ENCODE measurements at places on chromosomes 2 and 18.

DNA sequence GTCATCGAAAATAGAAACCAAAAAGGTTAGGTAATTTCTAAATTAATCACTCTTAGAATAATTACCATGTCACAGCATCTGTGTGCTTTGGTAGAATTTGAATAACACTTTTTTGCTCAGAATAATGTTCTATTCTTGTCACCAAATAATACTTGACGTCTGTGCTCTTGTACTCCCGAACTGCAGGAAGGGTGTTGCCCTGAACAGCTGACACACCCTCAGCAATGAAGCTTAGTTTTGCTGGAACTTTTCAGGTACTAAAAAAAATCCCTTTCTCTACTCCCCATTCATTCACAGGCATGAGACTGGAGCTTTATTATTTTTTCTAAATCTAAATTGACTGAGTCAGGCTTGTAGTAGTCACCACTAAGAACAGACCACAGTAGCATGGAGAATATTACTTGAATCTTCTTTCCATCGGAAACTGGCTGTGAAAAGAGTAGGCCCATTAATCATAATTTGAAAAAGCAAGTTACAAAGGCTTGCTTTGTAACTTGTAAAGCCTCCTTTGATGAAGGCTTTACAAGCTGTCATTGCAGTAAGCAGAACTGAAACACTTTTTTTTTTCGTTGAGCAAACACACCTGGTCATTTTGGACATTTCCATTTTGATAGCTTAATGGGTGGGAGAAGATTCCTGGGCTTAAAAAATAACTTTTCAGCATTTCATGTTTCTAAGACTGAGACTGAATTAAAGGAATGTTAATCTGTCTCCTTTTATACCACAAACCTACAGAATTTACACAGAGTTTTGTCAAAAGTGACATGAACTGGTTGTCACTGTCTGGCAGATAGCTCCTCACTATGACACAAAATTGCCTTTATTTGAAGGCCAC is 70.3 kb upstream of the PELI1 start:
- DNase-seq: no peak

- DNase-seq: no peak
Measured at GRCh38 chr2:212686285-212686895, 147.8 kb upstream of the ERBB4 start.

GRCh38 chr18:54776282-54776977 is 51.8 kb upstream of the RAB27B start:
- no peak for DNase-seq

DNA sequence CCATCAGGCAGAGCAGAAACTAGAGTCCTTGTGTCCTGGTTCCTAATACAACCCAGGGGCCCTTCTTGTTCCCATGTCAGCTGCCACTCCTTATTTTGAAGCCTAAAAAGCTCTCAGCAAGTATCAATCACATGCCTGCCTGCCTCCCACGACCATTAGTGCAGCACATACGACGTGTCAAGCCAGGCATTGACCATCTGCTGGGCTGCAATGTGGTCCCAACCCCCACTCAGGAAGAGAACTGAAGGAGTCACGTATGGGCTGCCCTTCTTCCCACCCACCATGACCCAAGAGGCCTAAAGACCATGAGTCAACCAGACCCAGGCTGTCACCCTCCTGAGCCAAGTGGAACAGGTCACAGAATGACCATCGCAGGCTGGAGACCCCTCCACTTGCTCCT is 98.8 kb downstream of the KLHL29 start:
- DNase-seq: no peak

DNA sequence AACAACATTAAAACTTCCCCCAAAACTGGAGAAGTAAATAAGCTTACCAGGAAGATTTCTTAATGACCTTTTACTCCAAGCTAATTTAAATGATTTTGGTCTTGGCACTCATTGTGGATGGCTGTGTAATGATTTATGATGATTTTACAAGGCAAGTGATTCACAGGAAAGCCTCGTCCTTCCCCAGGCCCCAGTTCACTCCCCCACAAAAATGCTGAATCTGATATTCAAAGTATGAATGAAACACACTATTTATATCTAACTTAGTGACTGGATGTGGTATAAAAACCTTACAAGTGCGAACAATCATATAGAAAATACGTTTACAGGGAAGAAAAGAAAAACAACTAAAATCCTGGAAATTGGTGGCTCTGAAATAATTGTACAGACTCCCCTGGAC is 49.8 kb downstream of the ZNF516 start:
- DNase-seq: no peak

GRCh38 chr2:71933467-71934319 is 214.0 kb downstream of the CYP26B1 start:
- no peak for DNase-seq

- DNase-seq: no peak
Measured at GRCh38 chr2:177683661-177684069, 291.1 kb downstream of the AGPS start.

GRCh38 chr18:42813570-42813969 is 301.9 kb downstream of the RIT2 start:
- DNase-seq: no peak

- no peak for DNase-seq
Measured at GRCh38 chr18:59912007-59912550, 12.3 kb downstream of the PMAIP1 start.
